Dermis blood vessel endothelial cell (primary cell): ENCODE measurements at places on chromosomes 2 and 18. TPM values are rescaled to one million over a fixed set of nuclear protein-coding genes. Genes with fewer than 3 reads are reported as not detected.

DNA sequence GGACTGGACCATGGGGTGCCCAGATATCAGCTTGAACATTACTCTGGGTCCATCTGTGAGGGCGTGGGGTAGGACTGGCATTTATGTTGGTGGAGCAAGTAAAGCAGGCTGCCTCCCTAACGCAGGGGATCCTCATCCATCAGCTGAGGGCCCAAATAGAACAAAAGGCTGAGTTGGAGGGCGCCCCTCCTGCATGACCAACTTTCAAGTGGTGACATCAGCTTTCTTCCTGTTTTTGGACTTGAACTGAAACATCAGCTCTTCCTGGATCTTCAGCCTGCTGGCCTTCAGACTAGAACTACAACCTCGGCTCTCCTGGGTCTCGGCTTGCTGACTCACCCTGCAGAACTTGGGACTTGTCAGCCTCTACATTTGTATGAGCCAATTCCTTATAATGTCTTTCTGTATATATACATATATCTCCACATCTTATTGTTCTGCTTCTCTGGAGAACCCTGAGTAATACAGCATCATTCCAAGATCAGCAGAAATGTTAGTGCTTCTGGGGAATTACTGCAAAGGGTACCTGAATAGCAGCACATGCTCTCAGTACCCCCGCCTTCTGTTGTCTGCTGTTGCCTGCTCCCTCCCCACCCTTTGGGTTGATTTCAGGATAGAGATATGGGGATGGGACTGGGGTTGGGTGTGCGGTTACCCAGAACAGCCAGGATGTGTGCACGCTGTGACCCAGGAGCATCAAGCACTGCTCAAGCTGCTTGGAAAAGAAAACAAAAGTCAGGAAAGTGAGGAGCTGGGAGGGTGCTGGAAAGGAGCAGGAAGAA is 20.0 kb downstream of the TMEM127 start:
- peak; percentile 91 for DNase-seq

DNA sequence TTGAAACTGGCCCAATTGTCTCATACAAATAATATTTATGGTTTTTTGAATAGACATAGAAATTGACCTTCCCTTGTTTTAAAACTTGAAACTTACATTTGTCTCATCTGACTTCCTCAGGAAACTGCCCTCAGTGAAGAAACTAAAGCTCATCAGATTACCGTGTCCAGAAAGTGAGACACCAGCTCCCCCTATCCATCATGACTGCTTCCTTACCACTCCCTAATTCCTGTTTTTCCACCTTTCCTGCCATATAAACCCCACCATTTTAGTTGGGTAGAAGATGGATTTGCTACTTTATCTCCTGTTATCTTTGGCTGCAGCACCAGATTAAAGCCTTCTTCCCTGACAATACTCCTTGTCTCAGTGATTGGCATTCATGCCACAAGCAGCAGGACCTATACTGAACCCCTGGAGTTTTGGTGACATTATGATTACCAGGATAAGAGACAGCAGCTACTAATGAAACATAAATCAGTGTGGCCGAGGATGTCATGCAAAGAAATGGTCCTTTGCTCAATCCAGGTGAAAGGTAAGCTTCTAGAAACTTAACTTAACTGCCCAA is 1627.6 kb upstream of the ZEB2 start:
- DNase-seq, result no peak

Gene NDUFV2
- total RNA-seq, result 93.9 and 170 TPM in 2 replicates

DNA sequence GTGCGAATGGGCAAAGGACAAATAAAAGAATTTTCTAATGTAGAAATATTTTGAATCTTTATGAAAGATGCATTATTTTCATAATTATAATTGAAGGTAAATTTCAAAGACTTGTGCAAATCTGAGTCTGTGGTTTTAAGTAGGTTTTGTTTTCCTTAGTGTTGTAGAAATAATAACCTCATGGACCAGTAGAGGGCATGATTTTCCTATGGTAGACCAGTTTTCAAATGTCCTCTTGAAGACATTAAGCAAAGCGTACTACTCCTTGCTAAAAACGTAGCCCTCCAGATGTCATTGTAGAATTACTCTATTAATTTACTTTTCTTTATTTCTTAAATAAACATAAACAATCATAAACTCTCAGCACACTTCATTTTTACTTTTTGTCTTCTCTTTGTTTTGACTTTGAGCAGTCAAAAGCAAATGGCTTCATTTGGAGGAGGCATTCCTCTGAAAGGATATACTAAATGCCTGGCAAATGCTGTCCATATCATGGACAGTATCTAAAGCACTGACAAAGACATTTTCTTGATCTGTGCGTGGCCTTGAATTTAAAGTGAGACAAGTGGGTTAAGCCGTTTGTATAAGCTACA is 85.8 kb upstream of the FAM237A start:
- DNase-seq, result peak; percentile 64

Gene FEV
- not detected in 2 replicates for total RNA-seq

Gene CNGA3
- total RNA-seq, result under 0.01 TPM in 1 of 2 replicates, not detected in the other

Gene GAL3ST2
- not detected in 2 replicates for total RNA-seq

DNA sequence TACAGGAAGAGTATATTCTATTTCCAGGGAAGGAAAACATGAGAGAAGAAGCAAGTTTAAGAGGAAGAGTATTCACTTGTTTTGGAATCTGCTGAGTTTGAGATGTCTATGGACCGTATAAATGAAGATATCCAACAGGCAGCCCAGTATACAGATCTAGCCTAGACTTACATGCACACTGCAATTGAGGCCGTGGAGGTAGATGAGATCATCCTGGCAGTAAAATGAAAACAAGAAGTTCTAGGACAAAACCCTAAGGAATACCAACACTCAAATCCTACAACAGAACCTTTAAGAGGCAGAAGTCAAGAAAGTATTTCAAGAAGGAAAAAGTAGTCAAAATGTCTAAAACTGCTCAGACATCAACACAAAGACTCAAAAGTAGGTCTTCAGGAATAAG is 16.0 kb downstream of the GRB14 start:
- no peak for DNase-seq

- no peak for DNase-seq
These were observed 41.5 kb upstream of the ZBTB7C start for GRCh38 chr18:48450685-48451084.

Gene PXDN
- total RNA-seq, result 563 and 762 TPM in 2 replicates

Gene SERPINB10
- total RNA-seq, result not detected in 2 replicates

Gene CYS1
- 0.74 and 1.2 TPM in 2 replicates for total RNA-seq

DNA sequence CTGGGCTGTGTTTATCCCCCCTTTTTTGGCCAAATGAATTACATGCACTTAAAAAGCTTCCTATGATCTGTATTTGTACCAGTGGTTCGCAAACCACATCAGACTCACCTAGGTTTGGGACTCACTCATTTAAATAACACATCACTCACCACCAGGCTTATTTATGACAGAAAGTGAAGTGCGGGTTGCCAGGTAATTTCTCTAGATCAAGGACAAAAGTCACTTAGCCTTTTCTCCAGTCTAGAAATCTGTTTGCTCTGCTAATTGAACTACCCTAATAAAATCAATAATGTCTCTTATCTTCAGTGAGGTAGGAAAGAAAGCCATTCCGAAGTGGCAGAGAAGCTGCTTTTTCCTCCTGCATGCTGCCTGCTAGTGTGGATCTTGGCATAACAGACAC is 88.1 kb upstream of the SLC8A1 start:
- no peak for DNase-seq

GRCh38 chr18:49584394-49584793 is 22.5 kb downstream of the LIPG start:
- no peak for DNase-seq

Gene CD207
- total RNA-seq, result not detected in 2 replicates

GRCh38 chr18:21739604-21740537 is 721 bp upstream of the MIB1 start:
- DNase-seq, result peak; percentile 64

- no peak for DNase-seq
These were observed 7.0 kb upstream of the HS6ST1 start for GRCh38 chr2:128325611-128326181.

DNA sequence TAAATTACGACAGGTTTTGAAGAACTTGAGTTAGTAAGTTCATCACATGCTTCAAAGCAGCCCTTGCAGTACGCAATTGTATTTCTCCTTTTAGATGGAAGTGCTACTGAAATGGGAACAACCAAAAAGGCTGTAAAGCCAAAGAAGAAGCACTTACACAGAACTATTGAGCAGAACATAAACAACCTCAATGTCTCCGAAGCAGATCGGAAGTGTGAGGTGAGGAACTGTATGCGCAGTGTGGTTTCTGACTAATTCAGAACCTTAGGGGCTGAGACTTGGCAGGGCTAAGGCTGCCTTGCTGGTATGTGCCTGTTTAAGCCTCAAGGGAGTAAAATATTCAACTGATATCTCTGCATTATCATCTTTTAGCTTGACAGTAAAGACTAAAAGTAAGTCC is 8.4 kb downstream of the NCAPH start:
- DNase-seq, result no peak

Gene SLC9A4
- not detected in 2 replicates for total RNA-seq

DNA sequence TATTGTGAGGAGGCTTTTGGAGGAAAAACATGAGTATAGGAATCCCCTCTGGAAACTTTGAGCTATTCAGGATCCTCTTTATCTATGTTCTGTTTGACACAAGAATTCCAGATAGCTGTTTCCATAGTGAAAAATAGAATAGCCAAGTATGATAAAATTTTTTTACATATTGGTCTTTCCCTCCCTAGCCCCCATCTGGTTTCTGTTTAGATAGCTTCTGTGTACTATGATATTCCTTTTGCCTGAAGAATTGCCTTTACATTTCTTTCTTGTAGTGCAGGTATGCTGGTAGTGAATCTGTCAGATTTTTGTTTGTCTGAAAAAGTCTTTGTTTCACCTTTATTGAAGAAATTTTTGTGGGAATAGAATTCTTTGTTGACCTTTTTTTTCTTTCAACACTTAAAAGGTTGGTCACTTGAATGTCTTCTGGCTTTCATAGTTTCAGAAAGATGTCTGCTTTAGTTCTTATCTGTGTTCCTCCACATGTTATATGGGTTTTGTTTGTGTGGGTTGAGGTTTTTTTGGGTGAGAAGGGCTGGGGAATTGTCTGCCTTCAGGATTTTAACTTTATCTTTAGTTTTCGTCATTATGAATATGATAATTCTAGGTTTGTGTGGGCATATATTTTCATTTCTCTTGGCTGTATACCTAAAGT is 29.9 kb upstream of the FBLN7 start:
- no peak for DNase-seq

DNA sequence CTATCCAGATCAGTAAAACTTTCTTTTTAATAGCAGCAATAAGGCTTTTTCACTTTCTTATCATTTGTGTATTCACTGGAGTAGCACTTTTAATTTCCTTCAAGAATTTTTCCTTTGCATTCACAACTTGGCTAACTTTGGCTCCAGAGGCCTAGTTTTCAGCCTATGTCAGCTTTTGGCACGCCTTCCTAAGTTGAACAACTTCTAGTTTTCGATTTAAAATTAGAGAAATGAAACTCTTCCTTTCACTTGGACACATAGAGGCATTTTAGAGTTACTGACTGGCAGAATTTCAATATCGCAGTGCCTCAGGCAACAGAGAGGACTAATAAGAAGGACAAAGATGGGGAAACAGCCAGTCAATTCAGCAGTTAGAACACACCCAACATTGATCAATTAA is 577.4 kb downstream of the DSC3 start:
- no peak for DNase-seq

Gene ACVR1C
- total RNA-seq, result 0.17 TPM in 1 of 2 replicates, not detected in the other

DNA sequence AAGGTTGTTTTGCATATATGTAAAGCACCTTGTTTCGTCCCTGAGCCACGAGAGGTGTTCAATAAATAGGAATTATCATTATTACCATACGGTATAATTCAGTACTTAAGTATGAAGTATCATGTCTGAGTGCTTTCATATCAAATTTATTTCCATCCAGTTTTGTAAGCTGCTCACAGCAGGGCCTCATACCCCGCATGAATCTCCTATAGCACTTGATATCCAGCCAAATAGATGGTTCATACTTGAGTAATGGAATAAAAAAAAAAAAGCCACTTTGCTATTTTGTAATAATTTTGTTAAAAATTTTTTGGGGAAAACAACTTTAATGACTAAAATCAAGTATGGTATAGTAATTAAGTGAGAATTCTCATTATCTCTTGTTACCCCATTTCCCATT is 160.8 kb upstream of the NOSTRIN start:
- no peak for DNase-seq

Gene NEU2
- not detected in 2 replicates for total RNA-seq

GRCh38 chr2:144099780-144100377 is 420.0 kb downstream of the ZEB2 start:
- peak; percentile 46 for DNase-seq

DNA sequence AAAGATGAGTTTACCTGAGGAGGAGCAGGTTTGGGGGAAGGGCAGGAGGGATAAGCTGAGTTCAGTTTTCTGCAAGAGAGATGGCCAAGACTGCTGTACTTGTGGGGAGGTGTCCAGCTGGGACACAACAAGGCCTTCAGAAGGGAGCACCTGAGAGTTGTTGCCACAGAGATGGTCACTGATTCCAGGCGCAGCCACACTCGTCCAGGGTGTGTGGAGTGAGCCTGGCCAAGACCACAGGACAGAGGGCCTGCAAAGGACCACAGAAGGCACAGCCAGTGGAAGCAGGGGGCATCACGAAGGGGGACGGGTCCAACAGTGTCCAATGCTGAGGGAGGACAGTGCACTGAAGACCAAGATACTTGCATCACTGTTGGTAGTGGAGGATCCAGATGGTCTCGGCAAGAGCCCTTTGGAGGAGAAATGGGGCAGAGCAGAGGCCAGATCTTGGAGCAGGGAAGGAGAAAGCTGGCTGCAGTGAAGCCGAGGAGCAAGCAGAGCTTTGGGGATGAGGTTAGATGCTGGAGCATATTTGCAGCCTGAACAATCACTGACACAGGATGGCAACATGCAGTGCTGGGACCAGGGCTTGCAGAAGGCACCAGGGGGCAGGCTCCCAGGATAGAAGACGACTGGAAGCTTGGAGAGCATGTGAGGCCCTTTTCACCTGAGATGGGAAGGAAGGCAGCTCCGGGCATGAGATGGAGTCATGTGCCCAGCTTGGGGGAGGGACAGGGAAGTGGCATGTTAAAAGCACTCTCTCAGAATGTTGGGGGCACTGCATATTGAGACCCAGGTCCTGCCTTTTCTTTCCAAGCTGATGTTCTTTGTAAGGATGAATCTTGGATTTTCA is 214.0 kb downstream of the CYP26B1 start:
- DNase-seq, result peak; percentile 14

DNA sequence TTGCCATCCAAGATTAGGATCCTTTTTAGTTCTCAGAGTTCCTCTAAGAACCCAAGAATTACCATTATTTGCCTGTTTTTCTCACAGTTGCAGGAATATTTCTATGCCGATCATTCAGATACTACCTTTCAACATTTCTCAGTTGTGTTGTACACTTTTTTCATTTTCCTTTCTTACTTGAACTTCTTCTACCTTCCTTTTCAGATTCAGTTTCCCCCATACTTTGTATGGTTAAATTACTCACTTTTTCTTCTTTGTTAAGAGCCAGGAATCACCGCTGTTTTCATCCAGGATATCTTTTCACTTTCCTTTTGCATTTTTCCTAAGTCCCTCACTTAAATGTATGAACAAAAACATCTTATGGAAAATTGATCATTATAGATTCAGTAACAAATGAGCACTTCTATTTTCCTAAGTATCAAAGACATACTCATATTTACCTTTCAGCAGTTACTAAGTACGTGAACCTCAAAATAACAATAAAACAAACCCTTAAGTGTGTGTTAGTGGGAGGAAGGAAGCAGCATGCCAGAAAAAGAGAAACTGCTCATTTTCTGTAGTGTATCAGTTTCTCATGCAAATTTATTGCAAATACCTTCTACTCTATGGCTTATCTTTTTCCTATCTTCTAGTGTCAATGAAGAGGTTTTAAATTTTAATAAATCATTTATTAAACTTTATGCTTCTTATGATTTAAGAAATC is 64.3 kb upstream of the STAT1 start:
- no peak for DNase-seq

- DNase-seq, result no peak
These were observed 209.9 kb upstream of the RBBP8 start for GRCh38 chr18:22723221-22723620.

Gene BUB1
- total RNA-seq, result 14.5 and 62.7 TPM in 2 replicates
